ENCODE measurements at places on chromosomes 6 and 20.

DNA sequence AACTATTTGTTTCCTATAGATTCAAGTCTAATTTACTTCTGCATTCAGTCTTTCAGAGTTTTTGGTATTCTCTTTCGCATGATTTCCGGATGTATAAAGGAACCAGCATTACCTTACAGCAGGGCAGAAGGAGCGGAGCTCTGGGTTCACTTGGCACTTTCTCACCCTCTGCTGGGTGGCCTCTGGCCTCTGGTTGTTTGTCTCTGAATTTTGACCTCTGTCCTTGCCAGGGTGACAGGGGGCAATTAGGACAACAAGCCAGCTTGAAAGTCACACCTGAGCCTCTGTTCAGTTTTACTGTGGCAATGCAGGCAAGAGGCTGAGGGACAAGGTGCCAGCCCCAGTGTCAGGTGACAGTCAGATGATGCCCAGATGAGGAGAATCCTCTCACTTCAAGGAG, 69.4 kb upstream of the KIF25 start:
- DNase-seq = no peak

DNA sequence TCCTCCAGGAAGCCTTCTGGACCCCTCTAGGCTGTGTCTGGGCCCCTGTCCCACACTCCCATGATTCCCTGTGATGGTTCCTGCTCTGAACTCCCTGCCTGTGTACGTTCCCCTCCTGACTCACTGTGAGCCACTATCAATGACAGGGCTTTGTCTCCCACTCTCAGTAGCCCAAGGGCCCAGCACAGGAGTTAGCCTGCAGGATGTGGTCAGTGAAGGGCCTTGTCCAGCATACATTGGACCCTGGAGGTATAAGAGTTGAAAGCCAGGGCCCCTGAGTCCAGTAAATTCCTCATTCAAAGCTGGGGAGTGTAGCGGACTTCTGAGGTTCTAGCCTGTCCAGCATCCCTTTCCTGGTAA, 19.0 kb downstream of the ZBP1 start:
- no peak for DNase-seq

DNA sequence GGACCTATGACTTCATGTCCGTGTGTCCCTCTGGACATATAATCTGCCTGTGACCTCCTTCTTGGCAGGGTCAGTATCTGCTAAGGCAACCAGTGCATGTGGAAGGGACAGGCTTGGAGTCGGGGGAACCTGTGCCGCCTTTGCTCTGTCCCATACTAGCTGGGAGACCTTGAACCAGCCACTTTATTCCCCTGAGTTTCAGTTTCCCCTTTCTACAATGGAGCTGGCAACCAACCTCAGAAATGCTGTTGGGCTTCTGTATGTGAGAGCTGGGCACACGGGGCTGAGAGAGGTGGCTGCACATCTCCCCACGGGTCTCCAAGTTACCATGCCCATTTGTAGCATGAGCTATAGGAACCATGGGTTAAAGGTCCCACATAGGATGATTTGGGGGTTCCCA, 53.8 kb downstream of the CD40 start:
- no peak for DNase-seq

DNA sequence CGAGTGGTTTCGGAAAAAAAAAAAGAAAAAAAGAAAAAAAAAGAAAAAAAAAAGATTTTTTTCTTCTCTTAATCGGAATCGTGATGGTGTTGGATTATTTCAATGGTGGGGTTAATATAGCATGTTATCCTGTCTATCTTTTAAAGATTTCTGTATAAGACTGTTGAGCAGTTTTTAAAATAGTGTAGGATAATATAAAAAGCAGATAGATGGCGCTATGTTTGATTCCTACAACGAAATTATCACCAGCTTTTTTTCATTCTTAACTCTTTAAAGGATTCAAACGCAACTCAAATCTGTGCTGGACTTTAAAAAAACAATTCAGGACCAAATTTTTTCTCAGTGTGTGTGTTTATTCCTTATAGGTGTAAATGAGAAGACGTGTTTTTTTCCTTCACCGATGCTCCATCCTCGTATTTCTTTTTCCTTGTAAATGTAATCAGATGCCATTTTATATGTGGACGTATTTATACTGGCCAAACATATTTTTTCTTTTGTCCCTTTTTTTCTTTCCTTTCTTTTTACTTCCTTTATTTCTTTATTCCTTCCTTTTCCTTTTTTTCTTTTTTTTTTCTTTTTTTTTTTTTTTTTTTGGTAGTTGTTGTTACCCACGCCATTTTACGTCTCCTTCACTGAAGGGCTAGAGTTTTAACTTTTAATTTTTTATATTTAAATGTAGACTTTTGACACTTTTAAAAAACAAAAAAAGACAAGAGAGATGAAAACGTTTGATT, 3.6 kb downstream of the SOX4 start:
- no peak for DNase-seq

DNA sequence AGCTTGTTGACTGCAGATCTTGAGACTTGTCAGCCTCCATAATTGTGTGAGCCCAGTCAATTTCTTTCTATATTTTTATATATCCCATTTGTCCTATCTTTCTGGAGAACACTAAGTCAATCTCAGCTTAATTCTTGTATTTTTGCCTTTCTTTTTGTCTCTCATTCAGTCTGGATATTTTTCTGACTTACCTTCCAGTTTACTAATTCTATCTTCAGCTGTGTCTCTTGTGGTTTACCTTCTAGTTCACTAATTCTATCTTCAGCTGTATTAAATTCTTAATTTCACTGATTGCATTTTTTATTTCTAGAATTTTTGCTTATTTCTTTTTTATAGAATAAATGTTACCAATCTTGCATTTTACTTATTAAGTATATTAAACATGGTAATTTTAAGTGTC, 17.8 kb upstream of the RFX6 start:
- DNase-seq = peak; percentile 1

GRCh38 chr20:24936526-24937407, 12.3 kb upstream of the CST7 start:
- no peak for DNase-seq

DNA sequence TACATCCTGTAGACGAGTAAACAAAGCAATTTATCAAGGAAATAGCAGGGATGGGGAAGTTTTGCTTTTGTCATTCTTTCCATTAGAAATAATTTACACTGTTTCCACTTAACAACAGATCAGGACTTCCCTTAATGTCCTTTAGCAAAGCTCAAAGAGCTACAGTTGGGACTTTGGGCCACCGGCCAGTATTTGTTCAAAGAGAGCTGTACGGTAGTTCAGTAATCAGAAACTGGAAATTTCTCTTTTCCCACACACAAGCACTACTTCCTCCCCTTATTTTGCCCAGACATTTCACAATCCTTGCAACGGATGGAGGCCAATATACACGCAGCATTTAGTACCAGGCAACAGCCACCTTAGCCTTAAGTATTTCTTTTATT, 12.1 kb upstream of the HINT3 start:
- no peak for DNase-seq

GRCh38 chr6:125611573-125612344, 137.7 kb upstream of the HEY2 start:
- no peak for DNase-seq

DNA sequence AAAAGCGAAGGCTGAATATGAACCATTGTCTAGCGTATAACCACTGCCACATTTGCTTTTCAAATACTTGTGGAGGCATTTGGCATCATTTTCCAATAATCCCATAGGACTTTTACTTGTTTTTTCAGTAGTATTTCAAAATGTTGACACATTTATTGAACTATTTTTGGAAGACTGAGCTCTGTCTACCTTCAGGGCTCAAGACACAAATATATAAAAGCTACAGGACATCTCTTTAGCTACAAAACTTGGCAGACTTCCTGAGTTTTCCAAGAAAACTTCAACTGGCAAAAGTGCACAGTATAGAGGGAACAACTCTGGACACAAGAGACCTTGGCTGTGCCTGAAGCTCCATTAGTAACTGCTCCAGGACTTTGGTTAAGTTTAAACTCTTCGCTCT, 13.4 kb downstream of the EPB41L2 start:
- DNase-seq = no peak

- no peak for DNase-seq
Measured at GRCh38 chr6:42168650-42169049, 4.5 kb upstream of the GUCA1A start.

- DNase-seq = no peak
Measured at GRCh38 chr6:47034926-47035325, 7.2 kb downstream of the ADGRF1 start.

- no peak for DNase-seq
Measured at GRCh38 chr6:111880181-111880888, 7.1 kb upstream of the FYN start.

- DNase-seq = no peak
Measured at GRCh38 chr6:36360241-36361054, 23.8 kb upstream of the BNIP5 start.

GRCh38 chr6:40672087-40672486, 84.9 kb upstream of the LRFN2 start:
- no peak for DNase-seq

- DNase-seq = no peak
Measured at GRCh38 chr6:165881806-165882205, 218.8 kb upstream of the PDE10A start.

DNA sequence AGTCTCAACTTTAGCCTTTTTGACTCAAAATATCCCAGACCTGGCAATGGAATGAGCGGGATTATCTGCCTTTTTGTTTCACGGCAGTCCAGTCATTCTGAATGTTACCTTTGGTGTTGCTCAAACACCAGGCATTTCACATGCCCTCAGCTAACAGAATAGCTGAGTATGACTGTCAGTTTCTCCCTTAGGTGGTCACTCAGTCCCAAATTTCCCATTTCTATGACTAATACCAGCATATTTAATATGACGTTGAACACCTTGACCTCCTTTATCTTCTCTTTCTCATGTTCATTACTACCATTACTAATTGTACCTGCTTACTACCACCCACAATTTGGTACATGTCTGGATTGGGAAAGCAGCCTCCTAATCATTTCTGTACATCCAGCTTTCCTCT, 65.2 kb downstream of the EDN1 start:
- DNase-seq = no peak

DNA sequence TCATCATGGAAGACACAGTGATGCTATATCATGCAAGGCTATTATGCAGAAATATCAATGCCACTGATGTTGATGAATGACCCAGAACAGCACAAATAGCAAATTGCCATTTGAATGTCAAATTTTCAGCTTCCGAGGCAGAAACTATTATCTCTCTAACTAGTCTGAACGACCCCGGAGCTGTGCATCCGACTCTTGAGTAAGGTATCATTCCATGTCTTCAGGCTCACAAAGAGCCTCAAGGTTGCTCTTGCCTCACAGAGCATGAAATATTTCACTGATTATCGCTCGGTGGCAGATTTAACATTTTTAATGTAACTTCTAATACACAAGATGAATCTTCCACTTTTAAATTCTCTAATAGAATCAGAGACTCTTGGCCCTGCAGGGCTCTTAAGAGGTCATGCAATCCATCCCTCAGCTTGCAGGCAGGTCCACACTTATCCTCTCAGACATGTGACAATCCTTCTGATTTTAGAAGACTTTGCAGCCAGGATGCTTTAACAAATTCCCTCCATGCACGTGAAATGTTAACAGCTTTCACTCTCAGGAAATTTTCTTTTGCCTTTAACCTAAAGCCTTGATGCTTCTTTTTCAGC, 221.0 kb downstream of the FRK start:
- DNase-seq = no peak

GRCh38 chr6:133609415-133610226, 279.3 kb upstream of the TCF21 start:
- DNase-seq = no peak

GRCh38 chr20:50111120-50111828, 1.7 kb downstream of the UBE2V1 start:
- DNase-seq = no peak

DNA sequence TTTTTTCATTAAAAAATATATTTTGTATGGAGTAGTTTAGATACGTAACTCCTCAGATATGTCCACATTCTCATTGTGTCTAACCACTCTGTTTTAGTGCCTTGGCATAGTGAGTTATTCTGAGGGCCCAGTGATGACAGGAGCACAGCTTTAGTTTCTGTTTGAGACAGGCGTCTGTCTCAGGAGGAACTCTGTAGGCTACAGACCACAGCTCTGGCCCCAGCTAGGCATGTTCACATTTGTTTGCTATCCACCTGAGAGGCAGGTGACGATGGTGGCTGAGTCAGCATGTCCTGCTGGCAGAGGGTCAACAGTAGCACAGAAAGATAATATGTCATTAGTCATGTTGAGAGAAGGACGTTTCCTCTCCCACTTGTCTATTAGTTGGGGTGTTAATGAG, 16.3 kb downstream of the LRRC1 start:
- DNase-seq = no peak

DNA sequence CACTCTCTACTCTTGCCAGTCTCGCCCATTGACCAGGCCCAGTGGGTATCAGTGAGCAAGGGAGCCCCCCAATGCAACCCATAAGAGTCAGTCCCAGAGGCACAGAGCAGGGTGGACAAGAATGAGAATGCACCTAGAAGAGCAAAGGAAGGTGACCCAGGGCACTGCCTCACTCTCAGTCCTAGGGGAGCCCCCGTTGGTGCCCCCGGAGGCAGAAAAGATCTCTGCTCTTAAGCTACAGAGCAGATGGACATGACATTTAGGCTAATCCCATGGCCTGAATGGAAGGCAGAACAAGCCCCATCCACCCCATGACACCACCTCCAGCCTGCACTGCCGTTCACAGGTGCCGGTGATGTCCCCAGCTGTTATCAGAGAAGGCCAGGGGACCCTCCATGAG, 50.7 kb upstream of the PLEKHG1 start:
- DNase-seq = no peak

DNA sequence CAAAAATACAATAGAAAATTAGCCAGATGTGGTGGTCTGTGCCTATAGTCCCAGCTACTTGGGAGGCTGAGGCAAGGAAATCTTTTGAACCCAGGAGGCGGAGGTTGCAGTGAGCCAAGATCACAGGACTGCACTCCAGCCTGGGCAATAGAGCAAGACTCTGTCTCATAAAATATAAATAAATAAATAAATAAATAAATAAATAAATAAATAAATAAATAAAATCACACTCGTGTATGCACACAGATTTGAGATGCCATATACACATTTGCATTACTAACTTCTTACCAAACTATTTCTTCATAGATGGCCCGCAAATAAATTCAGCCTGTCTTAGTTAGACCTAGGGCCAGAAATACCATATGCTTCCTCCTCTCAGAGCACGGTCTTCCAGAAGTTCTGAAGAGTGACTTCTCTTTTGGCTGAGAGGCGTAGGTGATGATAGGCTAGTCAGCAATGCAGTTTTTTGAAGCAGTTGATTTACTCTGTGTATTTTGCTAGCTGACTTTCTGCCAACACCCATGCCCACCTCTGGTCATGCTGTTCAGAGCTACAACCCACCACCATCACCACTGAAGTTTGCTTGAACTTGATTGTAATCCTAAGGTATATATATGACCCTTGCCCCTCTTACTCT, 150.1 kb downstream of the SASH1 start:
- no peak for DNase-seq
